ENCODE measurements at places on chromosomes 4 and X.

DNA sequence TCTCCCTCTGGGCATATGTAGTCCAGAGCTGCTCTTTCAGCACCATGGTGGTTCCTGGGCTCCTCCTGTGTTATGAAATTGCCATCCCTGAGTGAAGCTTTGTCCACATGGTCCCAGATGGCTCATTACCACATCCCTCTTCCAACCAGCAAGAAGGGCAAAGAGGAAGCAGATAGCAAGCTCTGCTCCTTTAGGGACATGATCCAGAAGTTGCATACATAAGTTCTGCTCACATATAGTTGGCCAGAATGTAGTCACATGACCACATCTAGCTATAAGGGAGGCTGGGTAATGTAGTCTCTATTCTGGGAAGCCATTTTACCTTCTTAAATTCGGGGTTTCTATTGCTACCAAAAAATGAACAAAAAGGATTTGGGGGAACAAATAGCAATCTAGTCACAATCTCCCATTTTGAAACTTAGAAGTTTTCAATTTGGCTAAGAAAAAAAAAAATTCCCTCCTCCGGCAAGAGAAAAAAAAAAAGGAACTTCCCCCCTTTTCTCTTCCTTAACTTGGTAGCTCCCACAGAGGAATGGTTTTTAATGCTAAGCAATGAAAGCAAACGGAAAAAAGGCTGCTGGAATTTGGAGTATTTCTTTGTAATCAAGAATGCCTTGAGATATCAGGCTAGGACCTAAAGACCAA lies 88.2 kb upstream of the USP9X start:
- peak; percentile 80 for DNase-seq

GRCh38 chr4:90254357-90254756 lies 127.2 kb downstream of the CCSER1 start:
- DNase-seq, result no peak

- DNase-seq, result peak; percentile 17
Measured at GRCh38 chr4:181261279-181261678, 981.9 kb upstream of the TENM3 start.

GRCh38 chr4:168586926-168587325 lies 90.1 kb downstream of the PALLD start:
- no peak for DNase-seq

Data from fibroblast of mammary gland (primary cell).